ENCODE measurements at places on chromosomes 13 and 19.

GRCh38 chr13:113147206-113147605 is 11.2 kb upstream of the PROZ start:
- no peak for DNase-seq

DNA sequence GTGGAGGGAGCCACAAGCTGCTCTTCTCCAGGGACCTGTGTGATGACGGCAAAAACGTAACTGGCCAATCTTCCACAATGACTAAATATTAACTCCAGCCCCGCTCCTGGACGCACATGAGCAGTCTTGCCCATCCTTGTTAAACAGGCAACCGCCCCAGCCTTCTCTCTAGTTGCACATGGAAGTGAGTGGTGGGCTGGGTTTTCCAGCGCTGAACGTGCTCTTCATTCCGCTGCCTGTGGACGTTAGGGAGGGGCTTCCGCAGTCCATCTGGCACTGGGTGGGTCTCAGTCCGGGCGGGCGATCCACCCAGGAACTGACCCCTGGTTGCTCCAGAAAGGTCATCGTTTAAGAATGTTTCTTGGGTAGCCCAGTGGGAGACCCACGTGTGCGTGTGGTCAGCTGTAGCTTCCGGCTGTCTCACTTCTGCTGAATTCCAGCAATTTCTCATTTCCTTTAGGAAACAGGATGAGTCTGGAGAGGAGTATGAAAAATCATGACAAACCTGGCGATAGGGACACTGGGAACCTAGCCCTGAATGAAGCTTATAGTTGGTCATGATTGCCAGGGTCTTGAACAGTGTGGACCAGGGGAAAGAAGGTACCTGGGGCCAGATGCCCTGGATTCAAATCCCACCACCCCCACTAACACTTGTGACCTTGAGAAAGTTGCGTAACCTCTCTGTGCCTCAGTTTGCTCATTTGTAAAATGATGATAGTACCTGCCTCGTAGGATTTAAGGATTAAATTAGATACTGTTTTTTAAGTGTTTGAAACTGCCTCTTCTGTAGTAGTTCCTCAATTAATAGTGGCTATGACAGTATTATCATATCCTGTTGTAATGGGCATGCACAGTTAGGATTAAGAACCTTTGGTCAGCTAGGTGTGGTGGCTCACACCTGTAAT is 92.6 kb downstream of the SIPA1L3 start:
- no peak for DNase-seq

GRCh38 chr13:46355901-46356590 is 31.0 kb downstream of the RUBCNL start:
- DNase-seq: no peak

- no peak for DNase-seq
Measured at GRCh38 chr19:30068528-30069395, 126.7 kb downstream of the URI1 start.

- DNase-seq: no peak
Measured at GRCh38 chr13:24045597-24045996, 114.9 kb upstream of the SPATA13 start.

- DNase-seq: no peak
Measured at GRCh38 chr13:111846391-111847159, 220.4 kb upstream of the SOX1 start.

DNA sequence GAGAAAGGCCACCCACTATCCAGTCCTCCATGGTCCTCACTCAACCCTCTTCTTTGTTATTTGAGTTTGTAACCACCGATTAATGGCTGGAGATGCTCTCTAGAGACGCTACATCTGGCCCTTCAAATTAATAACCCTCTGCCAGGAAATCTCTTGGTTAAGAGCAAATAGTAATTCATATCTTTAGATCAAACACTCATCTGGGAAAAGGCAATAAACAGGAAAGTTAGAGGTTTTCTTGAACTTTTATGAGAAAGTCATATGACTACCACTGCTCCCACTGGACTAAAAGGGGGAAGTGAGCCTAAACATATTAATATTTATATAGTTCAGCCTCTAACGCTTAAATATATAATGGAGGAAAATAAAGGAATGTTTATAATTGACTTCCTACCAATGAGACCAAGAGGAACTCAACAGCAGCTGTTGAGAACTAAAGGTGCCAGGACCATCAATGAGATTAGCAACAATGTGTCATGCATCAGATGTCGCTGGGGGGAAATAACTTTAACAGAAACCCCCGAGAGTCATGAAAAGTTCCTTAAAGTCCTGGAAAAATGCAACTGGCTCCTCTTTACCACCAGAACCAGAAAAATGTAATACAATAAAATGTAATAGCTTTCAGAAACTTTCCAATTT is 2.7 kb downstream of the TBC1D4 start:
- DNase-seq: no peak

- no peak for DNase-seq
Measured at GRCh38 chr13:33931397-33932311, 113.7 kb downstream of the RFC3 start.

DNA sequence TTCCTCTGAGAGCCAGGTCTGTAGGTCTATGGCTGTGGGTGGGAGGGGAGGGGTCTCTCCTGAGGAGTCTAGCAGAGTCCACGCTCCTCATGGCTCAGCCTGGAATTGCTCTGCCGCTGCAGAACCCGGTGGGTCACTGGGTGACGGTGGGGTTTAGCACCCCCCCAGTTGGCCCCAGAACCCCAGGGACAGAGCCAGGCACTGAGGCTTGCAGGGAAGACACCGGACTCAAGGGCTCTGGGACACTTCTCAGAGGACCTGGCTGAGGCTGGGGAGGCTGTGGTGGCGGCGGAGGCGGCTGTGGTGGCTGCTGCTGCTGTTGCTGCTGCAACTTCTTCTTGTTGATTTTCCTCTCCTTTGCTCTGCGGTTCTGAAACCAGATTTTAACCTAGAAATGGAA is 6.1 kb downstream of the CDX2 start:
- DNase-seq: no peak

DNA sequence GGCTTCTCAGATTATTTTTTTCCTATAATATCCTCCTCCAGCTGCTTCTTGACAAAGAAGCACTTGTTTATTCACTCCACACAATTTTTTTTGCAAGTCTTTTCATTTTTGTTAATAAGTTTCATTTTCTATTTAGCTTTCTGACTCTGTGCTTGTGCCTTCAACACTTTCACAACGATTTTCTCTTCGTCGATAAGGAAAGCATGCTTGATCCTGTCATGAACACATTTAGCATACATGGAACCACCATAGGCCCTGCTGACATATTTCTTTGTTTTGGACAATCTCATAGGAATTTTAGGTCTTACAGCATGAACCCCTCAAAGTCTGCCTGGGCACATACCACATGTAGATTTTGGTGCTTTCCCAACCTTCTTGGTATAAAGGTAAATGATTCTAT is 346.0 kb downstream of the KCNRG start:
- DNase-seq: no peak

- DNase-seq: no peak
Measured at GRCh38 chr13:82636119-82636518, 1246.2 kb downstream of the SLITRK1 start.

DNA sequence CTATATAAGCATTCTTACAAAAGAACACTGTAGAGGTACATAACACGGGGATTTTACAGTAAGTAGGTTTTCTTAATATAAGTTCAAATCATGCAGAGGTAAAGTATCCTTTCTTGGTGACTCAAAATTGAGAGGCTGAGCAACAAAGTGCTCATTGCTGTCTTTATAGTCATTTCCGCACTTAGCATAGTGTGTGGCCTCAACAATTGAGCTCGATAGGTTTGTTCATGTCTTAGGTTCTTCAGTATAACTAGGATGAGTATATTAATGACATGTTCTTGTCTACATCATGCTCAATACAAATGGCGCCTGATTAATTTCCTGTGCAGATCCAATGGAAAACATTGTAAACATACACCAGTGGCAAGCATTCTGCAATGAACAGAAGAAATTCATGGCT is 1.4 kb downstream of the WDFY2 start:
- no peak for DNase-seq

GRCh38 chr19:49150106-49150943 is 4.9 kb downstream of the HRC start:
- DNase-seq: peak; percentile 70

GRCh38 chr19:29795461-29796172 is 16.2 kb upstream of the CCNE1 start:
- no peak for DNase-seq

- no peak for DNase-seq
Measured at GRCh38 chr19:2477141-2477710, 1.3 kb downstream of the GADD45B start.

DNA sequence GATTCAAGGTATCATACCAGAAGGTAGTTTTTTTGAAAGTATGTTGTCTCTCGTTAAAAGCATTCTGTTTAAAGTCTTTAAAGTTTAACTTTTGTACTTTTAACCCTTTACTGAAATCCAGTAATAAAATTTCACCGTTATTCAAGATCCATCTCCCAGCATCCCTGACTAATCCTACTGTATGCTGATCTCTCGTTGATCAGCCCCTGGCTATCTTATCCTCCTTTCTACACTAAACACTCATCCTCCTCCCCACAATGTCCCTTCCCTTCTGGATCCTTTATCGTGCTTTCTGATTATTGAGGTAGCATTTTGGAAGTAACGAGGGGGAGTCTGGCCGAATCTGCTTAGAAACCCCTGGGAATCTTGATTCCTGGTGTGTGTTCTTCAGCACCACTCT is 1.3 kb downstream of the TPP2 start:
- no peak for DNase-seq

DNA sequence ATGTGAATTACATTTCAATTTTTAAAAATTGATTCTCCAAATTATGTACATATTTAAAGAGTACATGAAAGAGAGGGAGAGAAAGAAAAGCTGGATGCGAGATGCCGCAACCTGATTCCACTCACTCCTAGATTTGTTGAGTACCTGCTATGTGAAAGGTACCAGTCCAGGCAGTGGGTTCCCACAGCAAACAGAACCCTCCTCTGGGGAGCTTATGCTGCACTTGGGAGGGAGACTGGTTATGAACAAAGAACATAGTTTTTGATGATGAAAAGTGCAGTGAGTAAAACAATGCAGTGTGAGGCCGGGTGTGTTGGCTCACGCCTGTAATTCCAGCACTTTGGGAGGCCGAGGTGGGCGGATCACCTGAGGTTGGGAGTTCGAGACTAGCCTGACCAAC is 43.4 kb downstream of the ACTN4 start:
- no peak for DNase-seq

DNA sequence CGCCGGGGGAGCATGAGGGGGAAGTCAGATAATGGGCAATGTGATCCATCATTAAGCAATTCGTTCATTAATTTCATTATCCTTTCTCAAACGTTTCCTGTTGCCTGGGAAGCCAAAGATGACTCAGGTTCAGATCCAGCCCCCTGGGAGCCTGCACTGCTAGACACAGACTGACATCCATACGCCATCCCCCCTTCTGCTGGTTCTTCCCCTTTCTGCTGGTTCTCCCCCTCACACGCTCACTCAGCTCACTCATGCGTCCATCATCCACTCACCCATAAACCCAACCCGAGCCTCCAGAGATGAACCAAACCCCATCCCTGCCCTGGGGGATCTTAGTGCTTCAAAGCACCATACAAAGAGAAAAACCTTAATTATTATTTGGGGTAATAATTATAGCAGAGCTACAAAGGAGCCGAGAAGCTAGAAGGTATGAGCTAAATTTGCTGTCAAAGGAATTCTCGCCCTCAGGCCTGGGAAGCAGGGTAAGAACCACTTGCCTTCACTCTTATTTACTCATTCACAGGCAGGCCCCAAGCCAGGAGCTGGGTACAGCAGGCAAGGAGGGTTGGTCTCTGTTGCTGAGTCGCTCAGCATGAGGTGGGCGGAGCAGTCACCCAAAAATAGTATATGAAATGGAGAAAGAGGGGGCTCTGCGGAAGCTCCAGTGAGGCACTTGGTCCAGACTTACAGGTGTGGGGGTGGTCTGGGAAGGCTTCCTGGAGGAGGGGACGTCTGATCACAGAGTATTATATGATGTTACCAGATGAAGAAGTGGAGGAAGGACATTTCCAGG is 7.0 kb upstream of the ZNF444 start:
- DNase-seq: peak; percentile 49

Data from head of caudate nucleus (tissue), 42 donors.